Glutamatergic neuron (in vitro differentiated cells): ENCODE measurements at places on chromosomes 3 and 15. TPM values are rescaled to one million over a fixed set of nuclear protein-coding genes. Genes with fewer than 3 reads are reported as not detected.
A peak's percentile ranks its signal among the peaks of the same experiment; 100 is the strongest.

Gene EIF1B
- total RNA-seq: 130 TPM

Gene FSIP1
- total RNA-seq: 1.5 TPM

Gene KIF15
- 5.8 TPM for total RNA-seq

DNA sequence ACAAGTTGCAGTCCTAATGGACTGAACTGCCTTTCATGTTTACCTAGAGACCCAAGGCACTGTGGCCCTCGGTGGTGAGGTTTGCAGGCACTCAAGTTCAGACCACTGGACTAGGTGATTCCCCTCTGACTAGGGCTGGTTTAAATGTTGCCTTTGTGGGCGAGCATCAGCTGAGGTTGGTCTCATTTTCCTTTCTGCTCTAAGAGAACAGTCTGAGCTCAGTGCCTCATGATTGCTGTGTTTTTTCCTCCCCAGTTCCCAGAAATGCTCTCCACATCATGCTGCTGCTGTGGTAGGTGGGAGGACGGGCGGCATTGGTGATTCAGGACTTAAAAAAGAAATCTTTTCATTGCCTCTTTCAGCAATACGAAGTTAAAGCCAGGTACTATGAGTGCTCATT lies 237.2 kb downstream of the MBNL1 start:
- DNase-seq: no peak

GRCh38 chr3:112043621-112044201 lies 9.2 kb downstream of the TMPRSS7 start:
- DNase-seq: peak; percentile 31

DNA sequence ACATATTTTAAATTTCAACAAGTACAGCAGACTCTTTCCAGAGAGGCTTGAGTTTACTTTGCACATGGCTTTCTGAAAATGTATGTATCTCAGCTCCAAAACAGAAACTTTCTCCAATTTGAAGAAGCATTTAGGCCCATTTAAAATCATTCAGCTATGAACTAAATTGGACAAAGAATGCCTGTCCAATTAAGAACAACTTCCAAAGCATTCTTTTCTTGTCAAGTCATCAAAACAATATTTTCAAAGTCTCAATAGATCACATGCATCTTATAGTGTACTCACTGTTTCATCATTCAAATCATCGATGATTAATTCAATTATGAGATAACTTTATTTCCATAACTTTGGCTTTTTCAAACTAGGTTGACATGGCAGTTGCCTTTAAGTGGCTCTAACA lies 95.2 kb downstream of the KBTBD8 start:
- DNase-seq: no peak

- DNase-seq: no peak
Observed at GRCh38 chr3:96370637-96371036, 443.8 kb upstream of the EPHA6 start.

DNA sequence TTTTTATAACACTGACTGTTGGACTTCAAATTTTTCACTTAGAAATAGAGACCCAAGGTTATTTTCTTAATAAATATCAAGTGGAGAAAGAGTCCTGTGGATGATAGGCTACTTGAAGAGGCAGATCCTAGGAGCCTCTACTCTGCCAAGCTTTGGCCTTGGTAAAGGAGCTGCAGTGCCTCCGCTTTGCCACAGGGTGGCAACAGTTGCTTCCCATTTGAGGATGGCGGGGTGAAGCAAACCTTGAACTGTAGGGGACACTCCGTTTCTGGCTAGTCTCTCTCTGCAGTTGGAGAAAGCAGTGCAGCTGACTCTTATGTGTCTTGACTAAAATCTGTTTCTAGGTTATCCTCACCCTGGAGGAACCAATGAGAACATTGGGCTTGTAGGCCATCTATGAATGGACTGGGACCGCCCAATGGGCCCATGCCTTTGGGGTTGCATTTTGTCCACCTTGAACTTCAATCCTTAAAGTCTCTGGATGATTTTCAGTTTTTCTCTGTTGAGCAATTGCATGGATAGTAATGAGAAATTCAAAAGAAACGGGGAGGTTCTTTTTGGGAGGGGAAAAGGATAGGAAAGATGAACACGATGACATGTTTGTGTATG lies 9.8 kb downstream of the SCG5 start:
- peak; percentile 68 for DNase-seq

DNA sequence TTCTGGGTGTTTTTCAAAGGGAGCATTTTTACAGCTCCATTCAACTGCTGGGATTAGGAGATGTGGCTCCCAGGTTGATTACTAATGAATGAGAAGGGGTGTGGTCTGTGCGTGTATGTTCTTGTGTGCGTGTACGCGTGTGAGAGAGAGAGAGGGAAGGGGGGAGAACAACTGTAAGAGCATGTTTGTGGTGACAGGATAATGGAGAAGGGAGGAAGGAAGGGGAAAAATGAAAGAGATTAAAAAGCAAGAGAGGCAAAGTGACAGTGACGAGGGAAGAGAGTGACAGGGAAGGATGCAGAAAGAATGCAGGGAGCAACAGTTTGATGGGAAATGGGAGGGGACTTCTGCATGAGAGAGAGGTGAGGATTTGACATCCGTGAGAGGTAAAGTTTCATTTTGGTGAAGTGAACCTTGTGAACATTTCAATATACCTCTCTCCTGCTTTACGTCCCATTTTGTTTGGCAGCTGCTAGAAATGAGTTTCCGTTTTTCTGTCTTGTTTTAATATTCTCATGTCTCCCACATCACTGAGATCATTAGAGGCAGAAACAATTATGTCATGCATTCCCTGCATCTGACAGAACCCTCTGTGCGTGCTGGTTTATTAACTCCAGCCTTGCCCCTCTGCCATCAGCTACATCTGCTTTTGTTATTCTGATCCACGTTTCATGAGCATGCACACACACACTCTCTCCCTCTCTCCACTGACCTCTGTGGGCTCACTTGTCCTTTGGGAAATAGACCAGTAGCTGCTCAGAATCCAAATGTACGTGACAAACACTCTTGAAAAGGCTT lies 161.6 kb downstream of the GAP43 start:
- peak; percentile 21 for DNase-seq

DNA sequence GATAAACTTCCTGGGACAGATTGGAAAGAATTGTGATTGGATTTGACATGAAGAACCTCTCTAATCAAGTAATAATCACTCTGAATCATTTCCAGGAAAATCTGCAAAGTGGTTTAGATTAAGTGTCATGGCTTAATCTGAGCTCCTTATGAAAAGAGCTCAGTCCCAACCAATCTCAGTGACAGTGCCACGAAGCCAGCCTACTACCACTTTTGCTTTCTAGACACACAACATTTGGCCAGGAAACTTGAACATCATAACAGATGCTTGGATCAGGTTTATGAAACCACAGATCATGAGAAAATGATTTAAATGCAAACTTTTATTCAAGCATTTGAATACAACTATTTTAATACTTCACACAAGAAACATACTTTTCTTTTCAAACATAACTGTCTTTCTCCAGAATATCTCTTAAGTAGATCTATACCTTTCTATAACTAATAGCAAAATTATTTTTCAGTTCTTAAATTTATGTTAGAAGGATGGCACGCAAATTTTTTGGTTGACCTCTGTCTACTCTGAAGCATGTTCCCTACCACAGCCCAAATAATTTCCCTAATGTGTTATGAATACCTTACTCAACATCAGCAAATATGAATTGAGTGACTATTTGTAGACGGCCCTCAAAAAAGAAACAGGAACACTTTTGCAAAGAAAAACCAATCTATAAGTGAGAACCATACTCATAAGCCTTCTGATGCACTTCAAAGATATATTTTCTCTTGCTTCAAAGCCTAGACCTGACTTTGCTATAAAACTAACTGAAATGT lies 495.0 kb upstream of the ZNF385D start:
- no peak for DNase-seq

DNA sequence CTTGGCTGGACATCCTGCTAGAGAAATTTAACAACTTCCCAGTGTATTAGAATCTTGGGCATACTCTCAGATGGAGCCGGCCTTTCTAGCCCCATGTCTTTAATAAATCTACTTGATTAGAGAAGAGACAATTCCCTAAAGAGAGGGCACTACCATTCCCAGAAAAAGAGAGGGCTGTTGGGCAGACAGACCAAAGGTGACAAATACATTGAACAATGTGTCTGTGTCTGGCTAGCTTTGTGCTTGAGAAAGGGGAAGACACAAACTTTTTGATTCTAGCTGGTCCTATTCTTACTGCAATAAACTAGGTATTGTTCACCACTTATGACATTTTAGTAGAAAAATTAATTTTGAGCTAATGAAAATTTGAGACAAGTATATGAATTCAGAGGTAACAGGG lies 57.7 kb downstream of the DUT start:
- no peak for DNase-seq

DNA sequence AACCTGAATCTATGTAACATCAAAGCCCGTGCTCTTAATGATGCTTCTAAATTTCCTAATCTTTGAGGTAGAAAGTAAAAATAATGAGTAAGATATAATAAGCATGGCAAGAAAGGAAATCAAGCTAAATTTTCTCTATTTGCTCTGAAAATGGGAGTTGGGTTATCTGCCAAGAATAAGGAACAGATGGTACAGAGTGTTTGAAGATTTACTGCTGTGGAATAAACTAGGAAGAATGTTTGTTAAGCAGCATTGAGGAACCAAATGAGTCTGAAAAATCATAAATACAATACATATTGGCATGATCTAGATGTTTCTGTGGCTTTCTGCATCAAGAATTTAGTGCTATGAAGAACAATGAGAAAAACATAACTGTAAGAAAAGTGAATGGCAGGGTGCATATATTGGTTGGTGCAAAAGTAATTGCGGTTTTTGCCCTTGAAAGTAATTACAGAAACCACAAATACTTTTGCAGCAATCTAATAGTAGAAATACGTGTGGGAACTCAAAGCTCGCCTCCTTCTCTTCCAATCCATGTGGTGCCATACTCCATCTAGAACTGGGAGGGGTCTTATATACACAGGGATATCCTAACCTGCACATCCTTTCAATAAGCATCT lies 87.6 kb downstream of the SUCNR1 start:
- DNase-seq: no peak

GRCh38 chr15:43277901-43278300 lies 11.2 kb upstream of the TGM5 start:
- DNase-seq: no peak

DNA sequence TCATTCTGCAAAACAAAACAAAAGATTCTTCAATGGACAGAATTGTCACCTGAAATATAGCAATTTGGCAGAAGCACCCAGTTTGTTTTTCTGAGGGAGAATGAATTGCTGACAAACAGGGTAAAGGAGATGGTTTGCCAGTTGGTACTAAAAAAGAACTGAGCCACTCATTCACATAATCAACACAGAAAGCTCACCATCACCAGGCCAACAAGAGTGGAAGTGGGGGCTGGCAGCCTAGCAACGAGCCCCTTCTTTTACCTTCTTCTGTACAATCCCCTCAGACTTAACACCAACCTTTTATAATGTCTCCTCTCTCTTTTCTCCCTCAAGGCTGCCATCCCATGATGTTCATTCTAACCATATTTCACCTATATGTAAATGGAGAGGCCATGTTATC lies 5.9 kb downstream of the TOP2B start:
- no peak for DNase-seq

DNA sequence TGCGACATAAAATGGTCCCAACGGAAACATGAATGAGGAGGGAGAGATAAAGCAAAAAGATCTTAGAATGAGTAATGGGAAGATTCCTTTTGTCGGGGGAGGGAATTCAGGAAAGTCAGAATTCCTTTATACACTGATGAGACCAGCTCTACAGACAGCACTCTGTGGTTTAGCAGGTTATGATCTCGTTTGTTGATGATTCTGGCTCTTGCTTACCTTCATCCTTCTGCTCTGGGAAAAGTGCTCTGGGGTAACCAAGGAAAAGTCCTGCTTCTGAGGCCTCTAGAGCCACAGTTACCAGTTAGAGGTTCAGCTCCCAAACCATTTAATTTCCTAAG lies 150.7 kb upstream of the NR2E3 start:
- no peak for DNase-seq

- no peak for DNase-seq
Observed at GRCh38 chr3:126998320-126998719, 15.4 kb downstream of the PLXNA1 start.

DNA sequence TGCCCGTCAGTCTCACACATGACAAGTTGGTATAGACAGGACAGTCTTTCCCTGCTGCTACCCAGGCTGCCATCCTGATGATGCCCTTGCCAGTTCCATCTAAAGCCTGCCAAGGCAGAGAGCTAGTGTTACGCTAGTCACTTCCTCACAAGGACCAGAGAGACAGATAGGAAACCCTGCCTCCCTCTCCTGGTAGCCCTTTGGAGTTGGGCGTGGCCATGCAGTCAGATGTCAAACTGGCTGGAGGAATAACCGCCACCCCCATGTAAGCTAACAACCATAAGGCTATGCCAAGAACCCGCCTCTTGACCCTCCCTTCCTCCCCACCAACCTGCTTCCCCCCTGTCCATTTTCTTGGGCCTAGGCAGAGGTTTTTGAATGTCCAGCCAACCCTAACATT lies 2.8 kb downstream of the TMEM115 start:
- DNase-seq: no peak

DNA sequence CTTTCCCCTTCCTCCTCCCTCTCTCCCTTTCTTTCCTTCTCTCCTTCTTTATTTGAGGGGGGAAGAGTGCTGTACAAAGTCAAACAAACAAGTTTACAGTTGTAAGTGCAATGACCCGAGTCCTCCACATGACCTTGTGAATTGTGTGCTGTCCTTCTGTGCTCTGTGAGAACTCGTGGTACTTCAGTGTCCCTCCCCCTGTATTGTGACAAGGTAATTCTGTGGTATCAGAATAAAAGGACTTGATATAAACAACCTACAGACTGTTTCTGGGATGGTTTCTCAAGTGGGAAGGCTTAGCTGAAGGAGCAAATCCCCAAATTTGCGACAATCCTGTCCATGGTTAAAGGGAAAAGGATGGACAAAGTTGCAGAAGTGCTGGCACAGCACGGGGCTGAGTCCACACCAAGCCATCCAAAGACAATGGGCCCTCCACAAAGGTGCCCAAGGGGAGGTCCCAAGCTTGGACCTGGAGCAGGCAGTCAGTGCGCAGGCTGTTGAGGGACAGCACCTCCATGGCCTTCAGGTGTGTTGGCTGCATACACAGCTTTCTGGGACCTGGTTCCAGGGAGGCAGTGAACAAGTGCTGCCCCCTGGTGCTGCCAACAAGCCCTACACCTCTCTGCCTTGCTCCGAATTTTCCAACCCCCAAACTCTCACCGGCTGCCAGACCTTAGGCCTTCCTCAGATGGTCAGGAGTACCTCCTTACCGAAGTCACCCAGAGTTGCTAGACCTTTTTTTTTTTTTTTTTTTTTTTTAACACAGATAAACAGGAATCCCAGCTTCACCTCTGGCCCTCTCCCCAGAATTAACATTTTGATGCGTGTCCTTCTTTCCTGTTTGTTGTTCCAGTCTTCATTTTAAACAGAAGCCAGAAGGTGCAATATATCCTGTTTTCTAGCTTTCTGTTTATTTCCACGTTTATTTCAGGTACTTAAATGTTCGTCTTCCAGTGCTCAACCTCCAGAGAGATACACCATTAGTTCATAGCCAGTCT lies 2.6 kb upstream of the APEH start:
- peak; percentile 81 for DNase-seq

GRCh38 chr15:88938802-88939485 lies 25.8 kb upstream of the MFGE8 start:
- no peak for DNase-seq

DNA sequence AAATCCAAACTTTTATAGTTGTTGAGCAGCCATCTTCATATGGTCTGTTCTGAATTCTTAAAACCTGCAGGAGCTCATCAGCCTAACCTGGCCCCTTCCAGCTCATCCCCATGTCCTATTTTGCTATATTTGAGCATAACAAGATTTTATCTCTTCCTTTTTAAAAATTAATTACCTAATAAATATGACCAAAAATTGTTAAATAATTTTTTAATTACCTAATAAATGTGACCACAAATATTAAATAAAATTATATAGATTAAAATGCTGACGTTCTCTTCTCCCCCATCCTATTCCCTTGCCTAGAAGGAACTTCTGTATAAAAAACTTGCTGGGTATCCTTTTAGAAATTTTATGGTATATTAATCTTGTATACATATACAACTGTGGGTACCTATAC lies 43.7 kb downstream of the OXNAD1 start:
- DNase-seq: no peak
